Brain pericyte (primary cell): ENCODE measurements at places on chromosomes 4 and X.
A peak's percentile ranks its signal among the peaks of the same experiment; 100 is the strongest.

DNA sequence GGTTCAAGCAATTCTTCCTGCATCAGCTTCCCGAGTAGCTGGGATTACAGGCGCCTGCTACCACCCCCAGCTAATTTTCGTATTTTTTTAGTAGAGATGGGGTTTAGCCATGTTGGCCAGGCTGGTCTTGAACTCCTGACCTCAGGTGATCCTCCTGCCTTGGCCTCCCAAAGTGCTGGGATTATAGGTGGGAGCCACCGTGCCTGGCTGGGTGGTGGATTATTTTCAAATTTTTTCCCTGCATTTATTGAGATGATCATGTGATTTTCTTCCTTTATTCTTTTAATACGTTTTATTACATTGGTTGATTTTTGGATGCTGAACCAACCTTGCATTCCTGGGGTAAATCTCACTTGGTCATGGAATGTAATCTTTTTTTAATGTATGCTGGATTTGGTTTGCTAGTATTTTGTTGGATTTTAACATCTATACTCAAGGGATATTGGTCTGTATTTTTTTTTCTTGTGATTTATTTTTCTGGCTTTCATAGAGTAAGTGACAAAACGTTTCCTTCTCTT lies 30.9 kb downstream of the BMP2K start:
- DNase-seq = no peak

- DNase-seq = no peak
Observed at GRCh38 chr4:55038176-55038890, 87.1 kb downstream of the KDR start.

DNA sequence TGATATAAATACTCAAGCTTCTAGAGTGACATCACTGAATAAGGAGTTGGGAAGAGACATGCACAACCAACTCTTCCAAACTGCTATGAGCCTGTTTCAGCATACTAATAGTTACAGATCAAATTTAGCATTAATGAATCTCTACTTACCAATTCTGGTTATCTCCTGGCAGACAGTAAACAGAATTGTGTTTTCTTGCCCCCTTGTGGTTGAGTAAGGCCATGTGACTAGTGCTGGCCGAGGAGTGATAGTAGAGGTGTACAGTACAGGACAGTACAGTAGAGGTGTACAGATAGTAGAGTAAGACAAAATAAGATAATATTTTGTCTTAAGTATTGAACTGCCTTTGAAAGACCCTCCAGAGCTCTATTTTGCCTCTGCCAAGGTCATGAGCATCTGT lies 681.4 kb downstream of the GABRG1 start:
- no peak for DNase-seq

DNA sequence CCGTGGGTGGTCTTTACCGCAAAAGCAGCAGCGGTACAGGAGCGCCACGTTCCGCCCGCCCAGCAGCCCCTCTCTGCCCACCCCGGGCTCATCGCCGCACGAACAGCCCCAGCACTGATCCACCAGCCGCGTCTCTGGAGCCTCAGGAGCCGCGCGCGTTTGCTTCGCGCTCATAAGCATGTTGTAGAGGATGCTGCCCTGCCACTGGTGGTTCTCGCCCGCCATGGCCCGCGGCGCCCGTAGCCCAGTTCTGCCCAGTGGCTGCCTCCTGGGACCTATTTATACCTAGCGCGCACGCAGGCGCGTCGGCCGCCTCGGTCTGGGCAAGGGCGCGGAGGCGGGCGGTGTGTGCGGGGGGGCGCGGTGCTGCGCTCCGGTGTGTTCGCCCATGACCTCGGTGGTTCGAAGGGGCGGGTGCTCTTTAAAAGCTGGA lies at the start of gene NR0B1:
Gene NR0B1 (minus strand): TSS at position 252 of the 433 bp plus-strand sequence. CDS start 27 bp downstream, at position 225.
- no peak for DNase-seq

GRCh38 chrX:40446921-40447320 lies 133.8 kb upstream of the ATP6AP2 start:
- no peak for DNase-seq

DNA sequence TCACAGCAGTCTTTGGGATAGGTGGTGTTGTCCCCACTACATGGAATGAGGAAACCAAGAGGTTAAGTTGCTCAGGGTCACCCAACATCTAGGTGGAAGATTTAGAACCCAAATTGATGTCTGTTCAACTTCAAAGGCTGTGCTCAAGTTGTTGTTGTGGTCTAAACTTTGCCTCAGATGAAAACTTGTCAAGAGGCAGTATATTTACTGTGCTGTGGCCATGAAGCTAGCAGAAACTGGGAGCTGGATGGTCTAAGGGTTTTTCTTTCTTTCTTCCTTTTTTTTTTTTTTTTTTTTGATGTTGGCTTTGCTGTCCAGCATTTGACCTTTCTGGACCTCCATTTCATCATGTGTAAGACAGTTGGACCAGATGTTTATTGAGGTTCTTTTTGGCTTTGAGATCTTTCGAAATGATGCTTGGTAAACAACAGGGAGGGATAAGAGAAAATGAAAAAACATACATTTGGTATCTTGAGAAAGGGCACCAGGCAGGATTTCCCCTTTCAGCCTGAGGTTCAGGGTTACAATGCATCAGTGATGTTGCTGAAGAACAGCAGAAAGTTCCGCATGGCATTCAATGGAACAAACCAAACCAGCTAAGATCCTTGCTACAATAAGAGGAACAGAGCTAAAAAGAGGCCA lies 166.2 kb upstream of the RPS6KA3 start:
- no peak for DNase-seq

DNA sequence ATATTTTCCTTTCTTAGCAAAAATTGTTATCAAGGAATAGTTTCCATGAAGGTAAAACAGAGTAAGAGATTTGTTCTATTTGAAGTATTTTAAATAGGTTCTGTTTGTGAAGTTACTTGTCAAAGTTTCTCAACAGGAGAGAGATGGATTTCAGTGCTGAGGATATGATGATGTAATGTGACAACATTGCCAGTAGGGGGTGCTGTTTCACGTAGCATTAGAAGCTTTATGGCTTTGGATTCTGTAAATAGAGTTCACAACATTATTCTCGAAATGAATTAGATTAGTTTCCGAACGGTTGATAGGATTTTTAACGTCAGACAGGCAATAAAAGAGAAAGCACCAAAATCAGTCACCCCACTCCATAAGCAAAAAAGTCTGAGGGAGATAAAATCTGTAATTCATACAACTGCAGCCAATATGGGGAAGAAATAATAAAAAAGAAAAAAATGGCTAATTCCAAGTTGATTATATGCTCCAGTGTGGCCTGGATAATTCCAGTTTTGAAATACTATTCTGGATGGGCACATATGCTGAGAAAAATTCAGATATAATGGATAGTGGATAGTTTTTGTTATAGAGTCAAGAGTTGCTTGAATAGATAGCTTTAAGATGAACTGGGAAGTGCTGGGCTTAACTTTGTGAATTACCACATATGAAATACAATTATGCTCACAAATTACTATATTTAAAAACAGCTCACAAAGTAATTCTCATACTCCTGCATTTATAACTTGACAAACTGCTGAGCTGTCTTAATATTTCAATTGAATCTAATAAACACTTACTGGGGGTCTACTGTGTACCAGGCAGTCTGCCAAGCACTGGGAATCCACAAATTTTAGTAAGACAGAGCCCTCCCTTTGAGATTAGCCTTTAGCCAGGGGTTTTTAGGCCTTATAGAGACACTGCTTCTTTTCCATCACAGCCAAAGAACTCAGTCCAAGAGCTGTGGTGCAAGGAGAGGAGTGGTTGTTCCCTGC lies 109.1 kb downstream of the GPAT3 start:
- peak; percentile 66 for DNase-seq

DNA sequence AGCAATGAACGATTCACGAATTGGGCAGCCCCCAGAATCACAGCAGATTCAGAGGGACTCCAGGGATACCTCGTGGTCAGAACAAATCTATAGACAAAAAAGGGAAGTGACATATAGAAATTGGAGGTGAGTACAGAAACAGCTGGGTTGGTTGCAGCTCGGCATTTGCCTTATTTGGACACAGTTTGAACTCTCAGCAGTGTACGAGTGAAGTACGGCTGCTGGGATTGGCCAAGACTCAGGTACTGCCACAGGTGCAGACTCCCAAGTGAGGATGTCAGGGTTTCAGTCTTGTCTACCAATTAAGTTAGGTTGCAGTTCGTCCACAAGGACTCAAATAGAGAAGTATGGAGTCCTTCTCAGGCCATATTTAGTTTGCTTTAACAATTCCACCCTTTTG lies 28.2 kb downstream of the HTT-AS start:
- DNase-seq = no peak

GRCh38 chrX:150150076-150150779 lies 211.9 kb upstream of the EOLA2 start:
- DNase-seq = no peak

GRCh38 chr4:100188829-100189228 lies 1.4 kb downstream of the DDIT4L start:
- DNase-seq = no peak

DNA sequence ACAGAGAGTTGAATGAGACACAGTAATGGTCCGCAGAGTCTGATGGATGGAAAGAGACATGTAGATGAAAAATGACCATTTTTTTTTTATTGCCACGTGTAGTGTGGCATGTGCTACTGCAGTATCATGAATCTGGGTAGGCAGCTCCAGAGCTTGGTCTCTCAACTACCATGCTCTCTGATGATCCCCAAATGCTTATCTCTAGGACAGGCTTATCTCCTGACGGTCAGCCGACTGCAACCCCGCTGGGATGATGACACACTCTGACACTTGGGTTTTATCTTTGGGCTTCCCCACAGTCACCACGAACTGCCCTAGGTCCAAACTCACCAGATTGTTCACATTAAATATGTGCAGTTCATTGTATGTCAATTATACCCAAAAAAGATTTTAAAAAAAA lies 239.7 kb downstream of the QDPR start:
- no peak for DNase-seq

DNA sequence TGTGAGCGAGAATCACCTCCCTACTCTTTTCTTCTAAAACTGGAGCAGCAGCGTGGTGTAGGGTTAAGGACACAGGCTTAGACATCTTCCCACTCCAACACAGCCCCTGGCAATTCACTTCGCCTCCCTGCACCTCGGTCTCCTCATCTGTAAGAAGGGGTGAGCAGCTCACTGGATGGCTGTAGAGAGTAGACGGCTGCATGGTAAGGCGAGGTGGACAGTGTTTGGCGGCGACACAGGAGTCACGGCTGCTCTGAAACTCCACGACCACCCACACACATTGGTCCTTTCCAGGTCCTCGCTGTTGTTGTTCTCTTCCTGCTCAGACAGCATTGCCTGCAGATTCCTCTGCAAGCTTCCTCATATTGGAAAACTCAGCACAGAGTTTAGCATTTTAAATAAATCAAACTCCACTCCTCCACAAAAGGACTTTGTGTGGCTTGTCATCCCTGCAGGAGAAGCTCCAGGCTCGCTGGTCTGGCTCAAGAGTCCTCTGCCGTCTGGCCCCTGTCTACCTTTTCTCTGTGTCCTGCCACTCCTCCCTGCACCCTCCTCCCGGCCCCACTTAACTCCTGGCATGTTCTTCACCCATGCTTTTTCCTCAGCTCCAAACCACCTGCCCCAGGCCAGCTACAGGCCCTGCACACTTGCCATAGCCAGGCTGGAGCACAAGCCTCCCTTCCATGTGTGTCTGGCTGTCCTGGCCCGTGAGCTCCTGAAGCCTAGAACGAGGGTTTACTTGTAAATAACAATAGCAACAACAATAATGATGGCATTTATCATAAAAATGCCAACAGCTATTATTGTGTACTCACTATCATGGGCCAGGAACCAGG lies 41.3 kb upstream of the CRMP1 start:
- DNase-seq = no peak

GRCh38 chr4:26356081-26356501 lies 35.3 kb downstream of the RBPJ start:
- no peak for DNase-seq

GRCh38 chr4:86302251-86302650 lies 57.6 kb downstream of the MAPK10 start:
- no peak for DNase-seq

- no peak for DNase-seq
Observed at GRCh38 chrX:134371133-134371532, 88.8 kb upstream of the HPRT1 start.

DNA sequence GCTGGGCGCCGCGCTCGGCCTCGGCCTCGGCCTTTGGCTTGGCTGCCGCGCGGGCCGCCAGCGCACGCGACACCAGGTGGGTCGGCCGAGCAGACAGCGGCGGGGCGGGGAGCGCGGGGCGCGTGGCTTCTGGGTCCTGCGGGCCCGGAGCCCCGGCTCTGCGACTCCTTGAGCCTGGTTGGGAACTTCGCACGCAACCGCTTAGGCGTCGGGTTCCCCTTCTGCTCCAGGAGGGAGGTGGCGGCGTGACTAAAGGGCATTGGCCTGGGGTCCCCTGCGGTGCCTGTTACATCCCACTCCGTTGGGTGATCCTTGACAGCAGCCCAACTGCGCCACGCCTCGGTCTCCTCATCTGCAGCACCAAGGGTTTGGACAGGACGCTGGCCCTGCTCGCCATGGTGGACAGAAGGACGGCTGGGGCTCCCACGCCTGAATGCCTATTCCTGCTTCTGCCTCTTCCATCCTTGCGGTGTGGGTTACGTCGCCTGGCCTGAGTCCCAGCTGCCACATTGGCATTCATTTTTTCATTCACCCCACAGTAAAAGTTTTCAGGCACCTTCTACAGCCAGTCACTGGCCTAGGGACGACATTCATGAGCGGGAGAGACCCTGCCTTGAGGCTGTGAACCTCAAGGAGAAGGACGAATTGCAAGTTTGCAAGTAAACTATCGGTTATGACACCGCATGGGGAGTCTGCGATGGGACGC lies 631 bp downstream of the EVC start:
- peak; percentile 13 for DNase-seq

DNA sequence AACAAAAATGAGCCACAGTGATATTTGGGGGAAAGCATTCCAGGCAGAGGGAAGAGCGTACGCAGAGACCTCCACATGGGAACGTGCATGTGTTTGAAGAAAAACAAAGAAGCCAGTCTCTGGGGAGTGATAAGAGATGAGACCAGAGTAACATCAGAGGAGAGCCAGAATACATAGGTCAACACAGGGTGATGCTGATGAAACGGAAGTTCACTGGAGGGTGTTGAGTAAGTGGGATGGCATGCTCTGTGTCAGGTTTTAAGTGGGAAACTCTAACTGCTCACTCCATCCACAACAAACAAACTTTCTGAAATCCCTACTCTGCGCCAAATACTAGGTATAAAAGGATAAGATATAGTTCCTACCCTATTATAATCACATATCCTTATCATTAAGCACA lies 110.0 kb downstream of the ARHGAP6 start:
- no peak for DNase-seq

DNA sequence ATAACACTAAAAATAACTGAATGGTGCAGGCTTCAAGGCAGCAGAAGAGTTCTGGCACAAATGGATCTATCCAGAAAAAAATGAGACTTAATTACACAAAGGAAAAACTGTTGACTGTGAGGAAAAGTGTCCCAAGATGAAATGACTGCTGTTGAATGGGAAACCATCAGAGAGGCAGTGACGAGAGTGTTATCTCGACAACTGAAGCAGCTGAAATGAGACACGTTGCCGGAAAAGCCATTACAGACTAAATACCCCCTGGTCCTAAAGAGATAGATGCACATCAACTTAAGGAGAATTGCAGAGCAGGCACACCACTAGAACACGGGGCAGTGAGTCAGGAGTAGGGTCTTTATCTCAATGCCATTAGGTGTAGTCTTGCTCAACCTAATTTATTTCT lies 277.8 kb downstream of the DMD start:
- no peak for DNase-seq
